ENCODE measurements at places on chromosomes 13 and 19. TPM values are rescaled to one million over a fixed set of nuclear protein-coding genes. Genes with fewer than 3 reads are reported as not detected.

GRCh38 chr13:41028051-41028450 is 8.9 kb upstream of the ELF1 start:
- no peak for DNase-seq

GRCh38 chr19:4327252-4327876 is 11.3 kb downstream of the STAP2 start:
- peak; percentile 78 for DNase-seq

DNA sequence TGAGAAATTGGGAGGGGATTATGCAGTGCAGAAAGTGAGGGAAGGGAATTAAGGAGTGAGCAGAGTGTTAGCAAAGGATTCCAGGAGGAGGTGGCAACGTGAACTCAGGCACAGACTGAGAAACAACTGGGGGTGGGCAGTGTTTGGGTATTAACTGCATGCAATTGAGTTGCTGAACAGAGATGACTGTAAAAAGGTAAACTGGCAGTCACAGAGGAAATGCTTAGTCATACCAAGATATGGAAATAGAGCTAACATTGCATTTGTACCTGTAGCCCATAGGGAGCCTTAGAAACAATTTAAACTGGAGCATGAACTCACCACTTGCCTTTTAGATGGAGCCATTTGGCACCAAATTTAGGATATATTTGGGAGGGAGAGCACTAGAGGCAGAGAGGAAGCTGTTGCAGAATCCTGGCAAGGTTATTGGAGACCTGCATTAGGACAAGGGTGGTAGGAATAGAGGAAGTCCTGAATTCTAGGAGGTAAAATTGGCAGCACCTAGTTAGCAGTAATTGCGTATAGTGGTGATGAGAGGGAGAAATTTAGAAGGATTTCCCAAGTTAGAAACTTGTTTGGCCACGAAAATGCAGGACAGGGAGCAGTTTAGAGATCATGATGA is 100.6 kb upstream of the FRY start:
- no peak for DNase-seq

- DNase-seq = peak; percentile 78
These were observed at the start of gene GEMIN7 for GRCh38 chr19:45079063-45079910. Gene GEMIN7 (plus strand): TSS chr19:45079260. CDS start chr19:45090115, 10,855 bp downstream.

PEAK3 gene
- 0.22 TPM for polyA plus RNA-seq

KLC3 gene
- polyA plus RNA-seq = not detected

HRC gene
- 331 TPM for polyA plus RNA-seq

DNA sequence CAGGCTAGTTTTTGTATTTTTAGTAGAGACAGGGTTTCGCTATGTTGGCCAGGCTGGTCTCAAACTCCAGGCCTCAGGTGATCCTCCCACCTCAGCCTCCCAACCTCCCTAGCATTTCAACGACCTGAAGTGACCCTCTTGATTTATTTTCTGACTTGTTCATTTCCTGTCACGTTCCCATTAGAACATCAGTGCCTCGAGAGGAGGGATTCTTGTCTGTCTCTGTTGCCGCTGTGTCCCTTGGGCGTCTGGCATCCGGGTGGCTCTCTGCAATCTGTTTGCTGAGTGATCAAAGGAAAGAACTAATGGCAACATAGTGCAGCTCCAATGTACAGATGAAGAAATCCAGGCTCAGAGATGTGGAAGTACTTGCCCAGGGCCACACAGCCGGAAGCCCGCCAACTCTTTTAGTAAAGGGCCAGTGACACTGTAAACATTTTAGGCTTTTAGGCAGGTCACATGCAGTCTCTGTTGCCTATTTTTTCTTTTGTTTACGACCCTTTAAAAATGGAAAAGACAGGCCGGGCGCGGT is 47.5 kb downstream of the NFIC start:
- DNase-seq = no peak

DNA sequence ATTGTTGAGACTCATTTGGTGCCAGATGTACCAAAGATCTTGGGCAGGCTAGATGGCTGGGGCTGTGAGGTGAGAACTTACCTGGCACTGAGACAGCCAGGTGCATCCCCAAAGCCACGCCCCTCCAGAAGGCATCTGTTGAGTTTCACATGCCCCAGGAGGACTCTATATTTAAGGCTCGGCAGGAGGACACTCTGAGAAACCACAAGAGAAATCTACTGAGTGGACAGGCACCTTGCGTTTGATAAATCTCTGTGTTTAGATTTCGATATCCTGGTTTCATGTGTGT is 197.9 kb upstream of the ZNF536 start:
- no peak for DNase-seq

GRCh38 chr19:34974646-34975045 is 10.6 kb upstream of the ZNF792 start:
- no peak for DNase-seq

DNA sequence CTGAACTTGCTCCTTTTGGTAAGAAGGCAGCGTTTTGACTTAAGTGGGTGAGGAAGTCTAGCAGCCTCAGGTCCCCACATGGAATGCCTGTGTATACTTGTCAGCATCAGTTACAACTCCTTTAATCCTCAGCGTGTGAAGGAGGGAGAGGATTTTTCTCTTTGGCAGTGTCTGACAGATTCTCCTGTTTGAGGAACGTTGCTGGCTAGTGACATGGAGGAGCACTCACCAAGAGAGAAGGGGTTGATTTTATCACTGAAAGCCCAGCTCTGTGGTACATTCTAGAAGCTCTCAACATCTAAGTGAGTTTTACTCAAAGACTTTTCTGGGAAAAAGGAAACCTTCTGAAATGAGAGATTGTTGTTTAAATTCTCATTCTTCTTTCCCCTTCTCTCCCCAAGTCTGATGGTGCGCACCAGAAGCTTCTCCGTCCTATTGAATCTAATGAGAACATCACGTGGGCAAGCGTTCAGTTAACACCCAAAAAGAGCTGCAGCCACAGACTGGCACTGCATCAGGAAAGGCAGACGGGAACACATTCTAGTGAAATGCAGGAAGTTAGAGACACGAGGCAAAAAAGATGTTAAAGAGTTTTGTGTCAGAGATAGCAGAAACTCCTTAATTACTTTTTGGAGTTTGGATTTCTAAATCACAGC is 58.2 kb downstream of the GJA3 start:
- DNase-seq = no peak

METTL21C gene
- polyA plus RNA-seq = not detected

DNA sequence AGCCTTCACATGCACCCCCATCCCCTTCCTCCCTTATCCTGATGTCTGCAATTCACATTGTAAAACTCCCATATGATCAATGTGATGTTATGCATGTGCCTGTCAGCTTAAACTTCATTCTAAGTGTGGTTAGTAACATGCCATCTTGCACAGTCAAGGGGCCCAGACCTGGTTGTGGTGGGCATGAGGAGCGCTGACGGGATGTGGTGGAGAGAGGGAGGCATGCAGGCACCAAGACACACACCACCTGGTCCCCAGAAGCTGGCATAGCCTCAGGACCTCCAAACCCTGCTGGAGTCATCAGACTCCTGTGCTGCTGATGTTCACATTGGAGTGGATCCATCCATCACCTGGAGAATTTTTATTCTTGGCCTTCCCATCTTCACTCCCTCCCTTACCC is 90.5 kb upstream of the ABCC4 start:
- no peak for DNase-seq

GRCh38 chr13:114010401-114011101 is 36.7 kb upstream of the C13orf46 start:
- no peak for DNase-seq

DNA sequence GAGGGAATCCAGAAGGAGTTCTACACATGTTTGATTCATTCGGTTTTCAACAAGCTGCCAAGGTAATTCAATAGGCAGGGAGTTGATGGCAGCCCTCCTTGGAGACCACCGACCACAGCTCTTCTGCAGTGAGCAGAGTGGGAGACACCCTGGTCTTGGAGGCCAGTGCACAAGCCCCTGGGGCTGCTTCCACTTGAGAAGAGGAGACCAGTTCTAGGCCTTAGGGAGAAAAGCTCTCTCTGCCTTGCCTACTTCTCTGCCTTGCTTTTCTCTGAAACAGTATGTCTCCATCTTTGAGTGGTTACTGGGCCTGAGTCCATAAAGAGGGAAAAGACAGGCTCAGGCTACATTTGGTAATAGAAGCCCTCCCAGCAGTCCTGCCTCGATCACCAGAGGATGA is 671.9 kb downstream of the UQCRFS1 start:
- DNase-seq = no peak

GRCh38 chr13:41693434-41693833 is 236.1 kb downstream of the RGCC start:
- no peak for DNase-seq

- no peak for DNase-seq
These were observed 1.7 kb downstream of the DLEU7 start for GRCh38 chr13:50841786-50842185.

DNA sequence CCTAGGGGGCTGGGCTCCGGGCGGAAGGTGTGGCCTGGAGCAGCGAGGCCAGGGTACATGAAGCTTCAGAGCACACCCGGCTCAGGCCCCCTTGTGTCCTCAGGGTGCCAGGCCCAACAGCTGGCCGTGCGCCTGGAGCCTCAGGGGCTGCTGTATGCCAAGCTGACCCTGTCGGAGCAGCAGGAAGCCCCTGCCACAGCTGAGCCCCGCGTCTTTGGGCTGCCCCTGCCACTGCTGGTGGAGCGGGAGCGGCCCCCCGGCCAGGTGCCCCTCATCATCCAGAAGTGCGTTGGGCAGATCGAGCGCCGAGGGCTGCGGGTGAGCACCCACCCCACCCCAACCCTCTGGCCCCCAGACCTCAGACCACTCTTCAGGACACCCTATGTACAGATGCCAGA is 3.2 kb downstream of the SYDE1 start:
- DNase-seq = no peak

- no peak for DNase-seq
These were observed 11.9 kb upstream of the SULT2B1 start for GRCh38 chr19:48540110-48540509.

ZNF527 gene
- polyA plus RNA-seq = 4.7 TPM

DNA sequence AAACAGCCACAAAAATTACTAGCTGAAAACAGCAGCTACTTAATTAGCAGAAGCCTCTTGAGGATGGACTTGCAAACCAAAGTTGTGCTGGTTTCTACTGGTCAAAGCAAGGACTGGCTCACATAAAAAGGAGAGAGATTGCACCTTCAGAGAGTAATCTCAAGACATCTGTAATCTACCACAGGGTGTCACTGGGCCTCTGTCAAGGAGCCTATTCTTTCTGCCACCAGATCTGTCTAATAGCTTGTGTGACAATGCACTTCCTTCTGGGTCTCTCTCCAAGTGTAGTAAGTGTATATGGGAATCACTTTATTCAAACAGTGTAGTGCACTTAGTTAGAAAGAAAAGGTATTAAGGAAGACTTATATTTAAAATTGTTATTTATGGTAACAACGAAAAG is 24.4 kb upstream of the ZNF561 start:
- no peak for DNase-seq

FREM2 gene
- polyA plus RNA-seq = 0.07 TPM

DNA sequence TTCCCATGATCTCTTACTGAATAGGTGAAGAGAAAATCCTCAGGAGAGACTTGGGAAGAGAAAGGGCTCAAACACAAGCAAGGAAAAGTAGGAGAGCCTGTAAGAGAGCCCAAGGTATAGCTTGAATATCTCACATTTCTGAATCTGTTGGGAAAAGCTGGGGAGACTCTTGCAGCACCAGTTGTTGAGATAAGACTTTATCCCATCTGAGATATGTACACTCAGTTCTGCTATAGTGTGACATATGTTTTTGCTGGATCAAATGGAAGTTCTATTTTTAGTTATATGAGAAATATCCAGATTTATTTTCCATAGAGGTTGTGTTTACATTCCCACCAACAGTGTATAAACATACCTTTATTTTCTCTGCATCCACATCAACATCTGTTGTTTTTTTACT is 246.1 kb downstream of the NDFIP2 start:
- DNase-seq = no peak

GRCh38 chr13:48595431-48596429 is 58.0 kb upstream of the CYSLTR2 start:
- no peak for DNase-seq

GRCh38 chr13:75258159-75258782 is 223.7 kb downstream of the TBC1D4 start:
- no peak for DNase-seq

DNA sequence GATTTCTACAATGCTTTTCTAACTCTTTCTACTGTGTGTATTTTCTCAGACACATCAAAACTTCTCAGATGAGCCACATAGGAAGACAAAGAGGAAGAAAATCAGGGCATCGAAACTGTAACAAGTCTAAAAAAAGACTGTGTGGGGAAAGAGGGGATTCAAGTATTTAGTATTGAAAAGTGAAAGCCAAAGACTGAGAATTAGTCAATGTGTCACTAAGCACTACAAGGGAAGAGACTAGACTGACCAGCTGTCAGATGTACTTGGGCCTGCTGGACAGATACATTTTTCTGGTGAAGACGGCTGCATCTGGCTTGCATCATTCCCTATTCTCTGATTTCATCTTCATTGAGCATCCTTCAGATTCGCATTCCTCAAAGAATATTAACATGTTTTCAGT is 25.4 kb downstream of the COMMD6 start:
- DNase-seq = no peak

LGALS14 gene
- polyA plus RNA-seq = not detected

DNA sequence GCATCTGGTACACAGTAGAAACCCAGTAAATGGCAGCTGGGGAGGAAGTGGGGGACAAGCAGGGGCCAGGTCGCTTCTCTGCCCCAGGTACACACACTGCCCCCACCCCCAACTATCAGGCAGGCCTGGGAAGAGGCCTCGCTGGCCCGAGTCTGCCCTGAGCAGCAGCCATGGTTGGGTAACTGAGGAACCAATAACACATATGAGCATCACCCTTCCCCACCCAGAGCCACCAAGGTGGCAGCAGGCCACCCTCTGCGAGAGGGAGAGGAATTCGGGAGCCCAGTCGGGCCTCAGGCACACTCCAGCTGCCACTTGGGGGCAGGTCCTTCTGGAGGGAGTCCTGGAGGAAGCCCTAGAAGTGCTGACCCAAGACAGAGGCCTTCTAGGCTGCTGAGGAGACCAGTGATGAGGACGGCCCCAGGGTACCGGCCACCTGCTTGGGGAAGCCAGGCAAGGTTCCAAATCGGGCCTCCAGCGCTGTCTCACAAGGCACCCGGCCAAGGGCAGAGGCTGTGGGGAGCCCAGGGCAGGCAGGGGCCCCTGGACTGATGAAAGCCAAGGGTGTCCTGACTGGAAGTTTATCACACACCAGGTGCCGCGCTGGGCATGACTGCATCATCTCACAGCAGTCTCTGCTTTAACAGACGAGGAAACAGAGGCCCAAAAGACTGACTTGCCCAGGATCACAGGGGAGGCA is 14.0 kb upstream of the KPTN start:
- DNase-seq = no peak

SYT3 gene
- 0.04 TPM for polyA plus RNA-seq

F10 gene
- polyA plus RNA-seq = 15.1 TPM

CD70 gene
- not detected for polyA plus RNA-seq

ZNF560 gene
- 0.01 TPM for polyA plus RNA-seq

- no peak for DNase-seq
These were observed at the start of gene GAPDHS for GRCh38 chr19:35533201-35533821. Gene GAPDHS (plus strand): TSS chr19:35533456. CDS start chr19:35533528, 72 bp downstream.

DNA sequence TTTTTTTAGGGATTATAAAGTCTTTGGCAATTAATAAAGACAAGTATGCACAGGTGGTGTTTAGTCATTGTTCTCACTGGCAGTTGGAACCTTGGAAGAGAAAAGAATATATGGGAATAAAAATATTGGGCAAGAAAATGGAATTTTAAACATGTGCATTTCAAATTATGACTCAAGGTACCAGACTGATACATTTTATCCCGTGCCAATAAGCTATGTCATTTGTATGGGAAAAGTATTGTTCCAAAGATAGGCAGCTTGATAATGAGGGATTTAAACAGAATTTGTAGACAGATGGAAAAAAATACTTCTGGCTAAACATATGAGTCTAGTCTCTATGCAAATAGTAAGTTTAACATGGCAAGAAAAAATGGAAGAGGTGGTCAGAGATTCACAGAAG is 169.5 kb upstream of the UFM1 start:
- DNase-seq = no peak

All from heart right ventricle (tissue), 16 donors.